Left cardiac atrium (tissue), 4 donors: ENCODE measurements at places on chromosomes 6 and 20. TPM values are rescaled to one million over a fixed set of nuclear protein-coding genes. Genes with fewer than 3 reads are reported as not detected.

- no peak for DNase-seq
Observed at GRCh38 chr6:61959196-61959595, 326.8 kb downstream of the KHDRBS2 start.

DNA sequence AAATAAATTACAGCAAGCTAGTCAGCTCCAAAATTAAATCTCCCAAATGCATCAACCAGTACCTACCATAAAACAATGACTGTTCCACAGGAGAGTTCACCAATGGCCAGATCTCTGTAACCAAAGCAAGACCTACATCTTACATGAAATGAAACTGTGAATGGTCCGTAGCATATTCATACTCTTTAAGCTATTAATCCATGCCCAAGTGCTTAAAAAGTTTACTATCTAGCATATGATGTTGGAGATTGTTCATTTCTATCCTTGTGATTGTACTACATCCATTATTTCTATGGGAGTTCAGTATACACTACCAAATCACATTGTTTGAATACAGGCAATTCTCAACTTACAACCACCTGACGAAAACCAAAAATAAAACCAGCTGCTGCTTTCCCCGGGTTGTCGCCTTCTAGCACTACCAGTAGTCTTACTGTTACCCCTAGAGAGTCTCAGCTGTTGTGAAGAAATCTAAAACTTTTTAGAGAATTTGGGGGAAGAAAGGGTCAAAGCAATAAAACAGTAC lies 38.0 kb downstream of the HIVEP2 start:
- DNase-seq, result no peak

GRCh38 chr6:4374216-4374615 lies 238.8 kb upstream of the ECI2 start:
- no peak for DNase-seq

GRCh38 chr20:14957402-14957801 lies 620.0 kb upstream of the FLRT3 start:
- DNase-seq, result no peak

DNA sequence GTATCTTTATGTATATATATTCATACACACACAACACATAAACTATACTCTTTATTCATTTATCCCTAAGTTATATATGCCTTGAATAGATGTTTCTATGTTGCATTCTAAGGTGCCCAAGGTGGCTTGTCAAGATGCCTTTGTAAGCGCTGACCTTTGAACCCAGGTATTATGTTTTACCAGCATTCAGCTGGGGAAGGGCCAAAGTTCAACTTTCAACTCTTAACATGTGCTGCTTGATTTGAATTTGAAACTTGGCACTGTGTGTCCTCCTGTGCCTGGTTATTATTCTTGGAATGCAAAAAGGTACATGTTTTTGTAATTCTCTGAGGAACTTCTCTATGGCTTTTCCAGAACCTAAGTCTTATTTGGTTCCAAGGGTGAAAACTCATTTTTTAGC lies 146.5 kb downstream of the EDN1 start:
- DNase-seq, result no peak

Gene PRRT1
- 0.97 TPM for total RNA-seq

Gene WFDC10B
- not detected for total RNA-seq
